Mesothelial cell of epicardium (in vitro differentiated cells): ENCODE measurements at places on chromosomes 1 and 21. TPM values are rescaled to one million over a fixed set of nuclear protein-coding genes. Genes with fewer than 3 reads are reported as not detected.

Gene HIPK1
- total RNA-seq, result 43.6 to 44.5 TPM (median 43.9 TPM) in 3 replicates

Gene CYYR1
- 19.3 to 20.8 TPM (median 20.2 TPM) in 3 replicates for total RNA-seq

Gene MLLT11
- 16.3 to 18.9 TPM (median 16.9 TPM) in 3 replicates for total RNA-seq

Gene MARK1
- 10.4 to 15.1 TPM (median 11.8 TPM) in 3 replicates for total RNA-seq

Gene SPATA17
- 1.5 to 2.9 TPM (median 2.3 TPM) in 3 replicates for total RNA-seq

Gene MSH4
- 0.27 to 0.29 TPM (median 0.27 TPM) in 3 replicates for total RNA-seq

Gene RGS7
- 1.6 to 2.4 TPM (median 1.9 TPM) in 3 replicates for total RNA-seq

Gene KAZN
- 36.3 to 38.8 TPM (median 38.4 TPM) in 3 replicates for total RNA-seq

Gene DPYD
- total RNA-seq, result 11.5 to 15.3 TPM (median 13.3 TPM) in 3 replicates

Gene ARHGEF16
- total RNA-seq, result 20.1 to 20.3 TPM (median 20.3 TPM) in 3 replicates

Gene PATJ
- 118 to 129 TPM (median 120 TPM) in 3 replicates for total RNA-seq

Gene SMYD2
- 34.8 to 35.8 TPM (median 35.3 TPM) in 3 replicates for total RNA-seq

Gene FRRS1
- 19.5 to 22.5 TPM (median 20.4 TPM) in 3 replicates for total RNA-seq

Gene PARS2
- total RNA-seq, result 6.4 to 7.7 TPM (median 7.0 TPM) in 3 replicates

Gene UBE2U
- total RNA-seq, result not detected in 3 replicates

Gene AIRE
- total RNA-seq, result 0.13 to 0.23 TPM (median 0.18 TPM) in 3 replicates

Gene HSPB7
- total RNA-seq, result 5.0 to 6.3 TPM (median 6.3 TPM) in 3 replicates

Gene SPRR3
- not detected in 3 replicates for total RNA-seq

Gene LCE2B
- total RNA-seq, result not detected in 3 replicates

Gene ZNF683
- not detected in 3 replicates for total RNA-seq

Gene KCNE2
- total RNA-seq, result 0.82 to 1.4 TPM (median 0.92 TPM) in 3 replicates

Gene LRRC39
- total RNA-seq, result 1.7 to 2.0 TPM (median 1.9 TPM) in 3 replicates

Gene SCCPDH
- total RNA-seq, result 34.3 to 35.3 TPM (median 35.1 TPM) in 3 replicates

Gene RUNX3
- total RNA-seq, result 0.07 to 0.13 TPM (median 0.07 TPM) in 3 replicates

Gene SUSD4
- total RNA-seq, result 0.23 to 0.49 TPM (median 0.40 TPM) in 3 replicates

Gene PROK1
- 0.69 to 1.3 TPM (median 0.95 TPM) in 3 replicates for total RNA-seq

Gene RGS16
- total RNA-seq, result 0.55 to 0.99 TPM (median 0.74 TPM) in 3 replicates

Gene SELENBP1
- 51.1 to 58.5 TPM (median 53.3 TPM) in 3 replicates for total RNA-seq

Gene GPR3
- total RNA-seq, result 1.7 to 2.3 TPM (median 1.7 TPM) in 3 replicates

Gene ICOSLG
- total RNA-seq, result 3.8 to 4.4 TPM (median 4.2 TPM) in 3 replicates

Gene CYP2J2
- 2.8 to 3.1 TPM (median 2.9 TPM) in 3 replicates for total RNA-seq

Gene KPRP
- total RNA-seq, result not detected in 3 replicates

Gene CTBS
- 11.0 to 11.4 TPM (median 11.1 TPM) in 3 replicates for total RNA-seq

Gene ANKRD45
- total RNA-seq, result 0.38 to 0.60 TPM (median 0.49 TPM) in 3 replicates

Gene ELAVL4
- total RNA-seq, result not detected in 3 replicates

Gene GPR61
- total RNA-seq, result not detected in 3 replicates

Gene RHD
- total RNA-seq, result not detected in 3 replicates

Gene RGS4
- 33.8 to 42.0 TPM (median 39.9 TPM) in 3 replicates for total RNA-seq

Gene POFUT2
- total RNA-seq, result 62.5 to 64.7 TPM (median 63.4 TPM) in 3 replicates

Gene LCE1C
- not detected in 3 replicates for total RNA-seq

Gene TFF2
- total RNA-seq, result not detected in 3 replicates

Gene STK40
- total RNA-seq, result 40.1 to 43.6 TPM (median 42.7 TPM) in 3 replicates

Gene SLC44A5
- 3.9 to 4.3 TPM (median 4.1 TPM) in 3 replicates for total RNA-seq

Gene CDK18
- 28.7 to 33.2 TPM (median 31.1 TPM) in 3 replicates for total RNA-seq

Gene CASQ2
- 0.09 to 0.24 TPM (median 0.13 TPM) in 3 replicates for total RNA-seq
